ENCODE measurements at places on chromosomes 12 and 14.

- no peak for DNase-seq
Measured at GRCh38 chr12:81095501-81096232, 17.8 kb downstream of the ACSS3 start.

DNA sequence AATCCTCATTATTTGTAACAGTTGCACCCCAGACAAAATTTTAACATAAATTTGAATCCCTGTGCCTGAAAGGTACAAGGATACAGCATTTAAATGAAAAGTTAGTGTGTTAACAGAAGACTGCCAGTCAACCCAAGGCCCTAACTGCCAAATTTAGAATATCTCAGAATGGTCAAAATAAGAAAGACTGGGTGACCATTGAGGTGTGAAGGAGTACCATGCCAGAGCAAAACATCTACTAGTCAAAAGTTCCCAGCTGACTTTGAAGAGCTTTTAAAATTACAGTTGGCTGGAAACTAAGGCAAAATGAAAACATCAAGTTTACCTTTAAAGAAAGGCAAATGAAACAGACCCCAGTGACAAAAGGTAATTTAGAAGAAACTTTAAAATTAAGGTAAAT lies 18.4 kb downstream of the SAV1 start:
- DNase-seq: no peak

GRCh38 chr12:50934981-50935807 lies 17.1 kb upstream of the HIGD1C start:
- no peak for DNase-seq

GRCh38 chr12:104958805-104959334 lies 780 bp upstream of the SLC41A2 start:
- no peak for DNase-seq

- DNase-seq: no peak
Measured at GRCh38 chr14:69298131-69299071, 38.4 kb downstream of the GALNT16 start.

- no peak for DNase-seq
Measured at GRCh38 chr12:117036046-117036445, 63.2 kb downstream of the TESC start.

DNA sequence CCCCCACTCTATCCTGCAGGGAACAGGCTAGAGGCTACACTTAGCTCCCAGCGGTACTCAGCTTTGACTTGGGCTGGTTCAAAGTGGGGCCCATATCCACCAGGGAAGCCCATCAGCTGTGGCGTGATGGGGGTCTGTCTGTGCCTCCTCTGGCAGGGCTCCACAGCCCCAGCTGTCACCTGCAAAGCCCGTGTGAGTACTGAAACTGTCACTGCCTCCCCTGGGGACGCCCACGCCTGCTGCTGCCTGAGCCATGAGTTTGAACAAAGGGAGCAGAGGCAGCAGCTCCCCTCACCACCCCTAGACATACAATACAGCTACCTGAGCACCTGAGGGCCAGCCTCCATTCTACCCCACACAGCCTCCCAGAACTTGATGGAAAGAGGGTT lies 5.0 kb downstream of the REM2 start:
- DNase-seq: no peak

DNA sequence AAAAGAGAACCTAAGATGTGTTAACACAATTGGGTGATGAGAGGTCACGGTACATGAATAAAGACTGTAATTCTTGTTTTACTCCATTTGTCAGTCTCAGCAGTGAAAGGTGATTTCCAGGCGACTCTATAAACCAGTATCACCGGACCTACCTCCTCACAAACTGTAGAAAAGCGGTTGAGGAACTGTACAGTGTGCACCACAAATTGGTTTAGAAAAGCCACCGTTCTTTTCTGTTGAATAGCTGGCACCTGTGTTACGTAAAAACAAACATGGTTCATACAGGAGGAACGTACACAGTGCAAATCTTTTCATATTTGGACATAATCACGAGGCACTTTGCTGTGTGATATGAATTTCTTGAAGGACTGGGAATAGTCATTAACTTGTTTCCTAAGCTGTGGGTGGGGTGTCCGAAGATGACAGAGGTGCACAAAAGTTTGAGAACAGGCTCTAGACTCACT lies 663 bp downstream of the WASHC3 start:
- DNase-seq: no peak

DNA sequence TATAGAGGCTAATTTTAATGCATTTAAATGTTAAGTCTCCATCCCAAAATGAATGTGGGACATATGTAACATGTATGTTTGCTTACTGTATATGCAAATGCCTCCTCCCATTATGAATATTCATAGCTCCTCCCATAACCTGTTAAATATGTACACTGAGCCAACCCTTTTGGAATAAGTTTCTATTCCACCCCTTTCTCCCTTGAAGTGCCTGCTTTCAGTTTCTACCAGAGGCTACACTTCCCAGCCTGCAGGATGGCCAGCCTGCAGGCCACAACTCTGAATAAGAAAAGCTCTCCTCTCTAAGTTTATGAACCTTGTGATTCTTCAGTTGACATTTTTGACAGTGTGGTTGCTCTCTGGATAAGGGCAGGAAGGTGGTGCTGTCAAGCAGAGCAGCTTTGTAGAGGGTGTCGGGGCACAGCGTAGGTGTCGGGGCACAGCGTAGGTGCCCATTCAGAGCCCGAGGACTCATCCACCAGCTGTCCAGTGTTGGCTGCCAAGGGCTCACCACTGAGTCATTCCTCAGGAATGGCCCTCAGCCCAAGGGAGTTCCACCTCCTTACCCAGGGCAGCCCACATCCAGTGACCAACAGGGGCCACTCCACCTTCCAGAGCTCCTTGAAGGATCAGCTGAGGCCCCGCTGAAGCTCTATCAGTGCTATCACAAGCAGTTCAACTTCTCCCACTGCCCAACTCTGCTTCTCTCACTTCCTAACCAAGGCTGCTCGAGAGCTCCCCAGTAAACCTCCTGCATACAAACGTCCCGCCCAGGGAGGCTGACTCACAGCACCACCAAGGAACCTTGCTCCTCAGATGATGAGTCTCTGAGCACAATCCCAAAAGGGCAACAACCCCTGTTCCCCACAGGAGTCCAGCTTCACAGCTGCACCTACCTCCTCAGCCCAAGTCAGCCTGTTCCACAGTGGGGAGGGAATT lies 31.4 kb downstream of the VWF start:
- no peak for DNase-seq

GRCh38 chr12:78407722-78408121 lies 456.9 kb upstream of the SYT1 start:
- no peak for DNase-seq

GRCh38 chr12:89702503-89702902 lies 6.1 kb downstream of the ATP2B1 start:
- no peak for DNase-seq

GRCh38 chr14:77037938-77038568 lies 9.5 kb upstream of the IRF2BPL start:
- DNase-seq: peak; percentile 51

DNA sequence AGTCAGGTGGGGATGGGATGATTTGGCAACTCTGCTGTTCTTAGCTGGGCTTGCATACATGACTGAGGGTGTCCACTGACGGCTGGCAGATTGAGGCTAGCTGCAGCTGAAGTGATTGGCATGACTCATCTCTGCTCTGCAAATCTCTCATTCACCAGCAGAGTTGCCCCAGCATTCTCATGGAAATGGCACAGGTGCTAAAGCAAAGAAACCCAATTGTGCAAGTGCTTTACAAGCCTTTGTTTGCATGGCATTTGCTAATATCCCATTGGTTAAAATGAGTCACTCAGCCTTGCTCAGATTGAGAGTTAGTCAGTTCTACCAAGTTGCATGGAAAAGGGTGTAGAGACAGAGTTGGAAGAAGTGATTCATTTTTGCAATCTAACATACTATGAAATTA lies 389.7 kb upstream of the FAR2 start:
- no peak for DNase-seq

GRCh38 chr12:113422030-113422885 lies at the start of gene SDSL:
Gene SDSL (plus strand): TSS chr12:113422380. CDS start chr12:113427983, 5,603 bp downstream.
- no peak for DNase-seq

DNA sequence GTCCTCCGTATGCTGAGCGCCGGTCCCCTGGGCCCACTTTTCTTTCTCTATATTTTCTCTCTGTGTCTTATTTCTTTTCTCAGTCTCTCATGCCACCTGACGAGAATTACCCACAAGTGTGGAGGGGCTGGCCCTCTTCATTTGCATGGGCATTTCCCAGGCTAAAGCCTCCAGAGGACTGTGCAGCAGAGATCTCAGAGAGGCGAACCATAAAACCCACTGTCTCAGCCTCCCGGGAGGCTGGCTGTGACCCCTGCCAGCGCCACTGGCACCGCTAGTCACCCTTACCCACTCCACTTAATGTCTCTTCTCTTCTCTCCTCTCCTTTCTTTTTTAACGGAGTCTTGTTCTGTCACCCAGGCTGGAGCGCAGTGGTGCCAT lies 7.1 kb upstream of the SERPINA9 start:
- DNase-seq: no peak

- no peak for DNase-seq
Measured at GRCh38 chr12:126537961-126538530, 1472.8 kb downstream of the AACS start.

GRCh38 chr14:59347915-59348314 lies 117.3 kb downstream of the GPR135 start:
- no peak for DNase-seq

DNA sequence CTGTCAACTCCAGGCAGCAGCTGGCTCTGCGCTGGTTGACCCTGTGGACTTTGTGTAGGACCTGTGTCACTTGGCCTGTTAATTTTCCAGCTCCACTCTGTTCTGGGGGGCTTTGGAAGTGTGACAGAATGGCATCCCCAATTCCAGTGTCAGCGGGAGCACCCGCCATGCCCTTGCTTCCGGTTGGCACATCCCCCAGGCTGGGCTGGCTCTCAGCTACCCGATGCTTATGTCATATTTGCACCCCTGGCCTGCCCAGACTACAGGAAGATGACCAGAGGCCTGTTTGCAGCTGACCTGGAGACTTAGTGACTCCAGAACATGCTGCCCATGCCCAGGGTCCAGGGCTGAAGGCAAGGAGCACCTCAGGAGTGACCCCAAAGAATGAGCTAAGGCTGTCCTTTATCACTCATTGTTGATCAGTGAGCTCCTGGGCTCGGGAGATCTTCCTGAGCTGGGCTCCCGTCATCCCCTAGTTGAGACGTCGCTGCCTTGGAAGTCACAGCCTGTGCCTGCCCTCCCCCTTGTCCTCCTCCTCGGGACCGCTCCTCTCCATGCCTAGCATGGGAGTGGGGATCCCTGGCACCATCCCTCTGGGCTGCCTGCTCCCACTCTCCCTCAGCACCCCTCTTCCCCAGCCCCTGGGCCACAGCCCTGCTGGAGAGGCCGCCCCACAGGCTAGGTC lies 163.4 kb upstream of the RTL1 start:
- DNase-seq: no peak

- no peak for DNase-seq
Measured at GRCh38 chr12:110677206-110677911, 11.6 kb downstream of the HVCN1 start.

- DNase-seq: no peak
Measured at GRCh38 chr14:50501642-50502041, 30.7 kb downstream of the MAP4K5 start.

- DNase-seq: no peak
Measured at GRCh38 chr12:122423258-122424165, 1.0 kb upstream of the CLIP1 start.

GRCh38 chr14:56417173-56417572 lies 162.4 kb upstream of the TMEM260 start:
- DNase-seq: no peak

DNA sequence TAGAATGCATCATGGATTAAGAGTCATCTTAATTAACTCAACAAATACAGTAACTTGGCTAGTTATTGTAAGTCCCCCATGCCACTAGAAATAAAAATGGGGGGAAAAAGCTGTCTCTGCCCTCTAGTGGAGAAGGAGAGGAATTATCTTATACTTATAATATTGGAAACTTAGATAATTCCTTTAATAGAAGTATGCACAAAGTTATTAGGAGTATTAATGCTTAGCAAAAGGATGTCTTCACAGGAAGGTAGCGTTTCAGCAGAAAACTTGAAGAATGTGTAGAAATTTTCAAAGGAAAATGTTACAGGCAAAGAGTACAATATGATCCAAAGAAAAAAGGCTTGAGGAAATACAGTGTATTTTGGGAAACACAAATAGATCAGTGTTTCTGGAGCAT lies 19.8 kb downstream of the OR5AU1 start:
- DNase-seq: no peak

GRCh38 chr12:99079811-99080210 lies 434.7 kb downstream of the APAF1 start:
- no peak for DNase-seq

GRCh38 chr12:102869571-102869970 lies 47.5 kb downstream of the PAH start:
- DNase-seq: no peak

- DNase-seq: no peak
Measured at GRCh38 chr12:42484996-42485395, 104.5 kb downstream of the PRICKLE1 start.

- no peak for DNase-seq
Measured at GRCh38 chr12:44157359-44157758, 321.5 kb downstream of the TMEM117 start.

DNA sequence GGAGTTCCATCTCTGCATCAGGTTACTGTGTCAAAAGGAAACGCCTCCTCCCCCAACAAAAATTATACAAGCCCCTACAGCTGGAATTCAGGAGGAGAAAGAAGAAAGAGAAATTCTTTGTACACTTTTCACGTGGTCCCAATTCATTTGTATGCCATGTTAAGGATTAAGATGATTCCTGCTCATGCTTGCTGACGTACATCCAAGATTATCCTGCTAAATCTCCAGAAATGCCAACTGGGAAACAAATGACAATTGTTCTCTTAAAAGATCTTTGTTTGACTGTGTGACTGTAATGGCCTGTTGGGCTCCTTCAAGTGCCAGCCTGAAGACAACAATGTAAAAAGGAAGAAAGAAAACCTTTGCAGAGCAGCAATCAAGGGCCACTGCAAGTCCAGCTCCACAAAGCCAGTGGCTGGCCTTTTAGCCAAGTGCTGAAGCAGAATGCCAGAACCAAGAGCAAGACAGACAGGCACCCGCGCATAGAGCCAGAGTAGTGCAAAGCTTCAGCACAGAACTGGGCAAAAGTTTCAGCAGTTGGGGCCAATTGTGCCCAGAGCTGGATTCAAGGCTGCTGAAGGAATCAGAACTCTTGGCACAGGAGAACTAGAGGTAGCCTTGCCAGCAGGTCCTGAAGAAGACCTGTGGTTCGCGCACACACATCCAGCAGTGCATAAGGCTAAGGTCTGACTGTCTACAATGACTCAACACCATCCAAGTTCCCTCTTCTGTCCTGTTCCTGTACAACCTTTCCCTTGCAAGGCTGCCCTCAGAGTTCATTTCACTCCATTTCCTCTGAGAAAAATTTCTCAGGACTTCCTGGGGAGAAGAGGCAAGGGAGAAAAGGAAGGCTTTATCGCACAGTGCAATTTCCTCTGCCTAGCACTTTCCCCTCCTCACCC lies 209.7 kb upstream of the BMP4 start:
- DNase-seq: no peak

DNA sequence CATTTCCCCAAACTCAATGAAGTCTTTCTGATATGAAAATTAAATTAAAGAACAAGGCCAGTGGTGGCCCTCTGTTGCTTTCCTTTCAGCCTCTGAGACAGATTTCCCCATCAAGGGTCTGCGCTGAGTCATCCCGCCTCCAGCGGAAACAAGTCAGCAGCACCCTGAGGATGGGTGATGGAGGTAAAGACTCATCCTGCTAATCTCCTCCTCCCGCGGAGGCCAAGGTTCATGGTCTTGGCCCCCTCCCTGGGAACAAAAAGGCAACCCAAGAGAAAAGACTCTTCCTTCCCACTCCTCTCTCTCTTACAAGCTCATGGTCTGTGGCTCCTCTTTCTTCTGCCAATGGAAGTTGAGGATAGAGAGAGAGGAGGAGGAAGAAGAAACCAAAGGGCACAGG lies 9.0 kb upstream of the NUMB start:
- no peak for DNase-seq

Data from effector CD4-positive, alpha-beta T cell (primary cell).